ENCODE measurements at places on chromosomes 4 and X.

DNA sequence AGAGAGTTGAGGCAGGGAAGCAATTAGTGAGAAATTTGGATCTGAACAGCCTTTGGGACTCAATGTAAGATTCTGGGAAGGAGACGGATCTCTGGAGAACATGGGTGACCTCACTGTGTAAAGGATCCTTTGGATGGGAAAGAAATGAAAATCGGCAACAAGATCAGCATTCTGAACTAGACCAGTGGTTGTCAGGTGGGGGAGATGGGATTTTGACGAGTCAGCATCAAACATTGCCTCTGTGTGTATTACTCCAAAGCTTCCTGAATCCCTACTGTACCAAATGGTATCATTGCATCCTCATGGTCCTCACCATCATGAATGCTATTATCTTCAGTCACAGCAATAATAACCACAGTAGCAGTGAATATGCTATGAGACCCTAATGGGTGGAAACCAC, 52.8 kb downstream of the PGRMC2 start:
- no peak for DNase-seq

GRCh38 chr4:150061086-150061776, 17.0 kb upstream of the DCLK2 start:
- no peak for DNase-seq

DNA sequence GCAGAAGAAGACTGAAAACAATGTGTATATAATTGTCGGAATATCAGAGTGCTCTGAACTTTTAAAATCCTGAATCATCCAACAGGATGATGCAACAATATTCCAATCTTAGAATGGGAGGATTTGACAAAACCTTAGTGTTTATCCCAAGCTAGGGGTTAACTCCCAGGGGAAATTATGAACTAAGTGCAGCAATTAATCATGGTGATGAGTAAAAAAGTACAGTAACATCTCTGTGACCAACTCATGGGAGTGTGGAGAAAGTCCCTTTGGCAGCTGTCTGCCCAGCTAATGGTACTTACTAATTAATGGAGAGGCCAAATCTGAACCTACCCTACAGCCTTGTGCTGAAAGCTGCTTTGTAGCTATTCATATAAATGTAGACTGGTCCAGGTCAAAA, 257.6 kb upstream of the DDX53 start:
- DNase-seq = peak; percentile 17

DNA sequence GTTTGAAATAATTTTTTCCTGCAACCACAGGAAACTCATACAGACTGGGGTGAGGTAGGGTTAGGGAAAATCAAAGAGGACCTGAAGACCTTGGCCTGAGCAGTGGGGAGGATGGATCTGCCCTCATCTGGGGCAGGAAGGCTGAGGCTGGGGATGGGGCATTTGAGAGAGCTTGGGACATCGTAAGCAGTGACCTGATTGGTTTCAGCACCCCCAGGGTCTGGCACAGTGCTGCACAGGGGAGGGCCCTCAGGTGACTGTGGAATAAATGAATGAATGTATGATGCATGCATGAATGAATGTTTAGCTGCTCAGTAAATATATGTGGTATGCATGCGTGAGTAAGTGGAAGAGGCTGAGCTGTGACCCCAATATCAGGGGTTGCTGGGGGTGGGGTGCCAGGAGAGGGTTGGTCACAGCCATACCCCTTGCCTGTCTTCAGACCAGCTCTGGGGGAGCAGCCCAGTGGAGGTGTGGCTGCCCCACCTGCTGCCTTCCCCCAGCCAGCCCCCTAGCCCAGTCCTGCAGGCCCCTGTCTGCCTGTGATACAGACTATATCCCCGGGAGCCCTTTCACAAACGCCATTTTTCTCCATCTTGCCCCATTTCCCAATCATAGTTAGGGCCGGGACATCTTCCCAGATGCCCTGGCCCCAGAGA, 11.0 kb upstream of the TNIP2 start:
- DNase-seq = no peak

- DNase-seq = no peak
Observed at GRCh38 chr4:17709763-17710068, 71.7 kb downstream of the FAM184B start.

DNA sequence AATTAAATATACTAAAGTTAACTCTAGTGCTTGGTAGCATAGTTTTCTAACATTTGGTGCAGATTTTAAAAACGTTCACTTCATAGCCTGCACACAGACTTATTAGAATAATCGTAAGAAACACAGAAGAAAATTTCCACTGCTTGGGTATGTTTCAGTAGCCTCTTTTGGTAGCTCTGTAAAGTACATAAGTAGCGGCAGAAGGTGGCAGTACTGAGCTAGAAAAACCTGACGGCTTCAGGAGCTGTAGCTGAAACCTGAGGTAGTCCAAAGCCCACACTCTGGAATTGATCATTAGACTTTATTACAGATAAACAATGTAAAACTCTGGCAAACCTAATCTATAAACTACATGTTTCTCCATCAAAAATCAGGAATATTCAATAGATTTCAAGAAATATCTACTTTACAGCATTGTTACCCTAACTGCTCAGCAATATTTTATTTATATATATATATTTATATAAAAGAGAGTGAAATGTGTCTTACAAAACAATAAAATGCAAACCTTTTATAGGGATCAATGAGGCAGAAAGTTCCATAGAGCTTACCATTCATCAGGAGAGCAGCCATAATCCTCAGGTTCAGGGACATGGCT, 88.2 kb downstream of the ATP8A1 start:
- DNase-seq = peak; percentile 29
